Bone marrow (tissue), 2 donors: ENCODE measurements at places on chromosomes 5 and 9.

- no peak for DNase-seq
Measured at GRCh38 chr5:147863454-147864158, 14.9 kb upstream of the SCGB3A2 start.

- peak; percentile 57 for DNase-seq
Measured at GRCh38 chr5:139651853-139652787, 4.0 kb downstream of the CXXC5 start.

GRCh38 chr5:130601-131131 is 38.7 kb downstream of the PLEKHG4B start:
- DNase-seq: no peak

DNA sequence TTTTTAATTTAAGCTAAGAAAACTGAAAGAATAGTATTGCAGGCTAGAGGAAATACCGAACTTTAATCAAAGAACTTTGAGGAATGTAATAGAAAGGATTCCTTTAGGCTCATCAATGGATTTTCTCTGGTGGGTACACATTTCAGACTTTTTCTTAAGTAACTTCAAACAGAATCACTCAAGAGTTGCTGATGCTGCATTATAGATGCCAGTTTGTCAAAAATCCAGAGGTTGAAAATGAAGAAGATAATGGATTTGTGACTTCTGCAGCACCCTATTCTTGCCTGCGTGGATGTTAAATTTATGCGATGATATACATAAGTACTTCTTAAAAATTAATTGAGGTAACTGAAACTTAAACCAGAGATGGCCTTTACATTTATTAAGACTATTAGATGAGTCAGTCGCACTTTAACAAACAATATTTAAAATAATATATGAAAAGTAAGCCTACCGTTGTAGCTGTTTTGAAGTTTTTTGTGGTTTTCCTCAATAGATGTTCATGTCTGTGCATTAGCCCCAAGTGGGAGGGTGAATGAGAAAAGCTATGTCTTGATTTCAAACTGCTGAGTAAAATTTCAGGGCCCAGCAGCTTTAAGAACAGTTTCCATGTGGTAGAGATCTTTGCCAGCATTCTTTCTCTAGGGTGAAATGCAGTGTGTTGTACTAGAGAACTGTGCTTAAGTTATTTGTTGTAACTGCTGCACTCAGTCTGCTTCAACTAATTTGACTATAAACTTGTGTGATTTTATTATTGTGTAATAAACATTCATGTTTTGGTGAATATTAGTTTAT is at the start of gene OGN:
OGN (minus strand) TSS at position 537 of the 795 bp plus-strand sequence. CDS start 1,171 bp downstream, outside the sequence.
- DNase-seq: no peak

- DNase-seq: no peak
Measured at GRCh38 chr5:37858250-37858649, 18.4 kb upstream of the GDNF start.

- DNase-seq: no peak
Measured at GRCh38 chr9:107739601-107740082, 250.1 kb upstream of the KLF4 start.

GRCh38 chr5:39482098-39482497 is 57.3 kb upstream of the DAB2 start:
- no peak for DNase-seq

GRCh38 chr5:149229298-149229937 is 42.2 kb upstream of the AFAP1L1 start:
- DNase-seq: no peak

GRCh38 chr5:35838370-35839042 is 18.2 kb upstream of the IL7R start:
- no peak for DNase-seq

DNA sequence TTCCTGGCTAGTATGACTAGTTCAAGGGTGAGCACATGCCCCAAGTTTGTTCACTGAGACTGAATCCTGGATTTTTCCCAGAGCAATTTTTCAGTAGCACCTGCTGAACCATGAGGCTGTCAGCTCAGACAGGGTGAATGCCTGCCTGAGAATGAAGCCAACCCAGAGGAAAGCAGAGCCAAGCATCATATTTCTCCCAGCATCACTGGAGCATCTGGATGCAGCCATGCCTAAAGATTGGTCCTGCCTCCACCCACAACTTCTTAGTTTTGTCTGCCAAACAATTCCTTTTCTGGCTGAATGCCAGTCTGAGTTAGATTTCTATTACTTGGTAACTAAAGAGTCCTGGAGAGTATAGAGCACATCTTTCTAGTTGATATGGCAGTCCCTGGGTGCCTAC is 343.6 kb downstream of the CSNK1G3 start:
- no peak for DNase-seq

GRCh38 chr9:5445886-5446285 is 4.5 kb upstream of the CD274 start:
- no peak for DNase-seq

DNA sequence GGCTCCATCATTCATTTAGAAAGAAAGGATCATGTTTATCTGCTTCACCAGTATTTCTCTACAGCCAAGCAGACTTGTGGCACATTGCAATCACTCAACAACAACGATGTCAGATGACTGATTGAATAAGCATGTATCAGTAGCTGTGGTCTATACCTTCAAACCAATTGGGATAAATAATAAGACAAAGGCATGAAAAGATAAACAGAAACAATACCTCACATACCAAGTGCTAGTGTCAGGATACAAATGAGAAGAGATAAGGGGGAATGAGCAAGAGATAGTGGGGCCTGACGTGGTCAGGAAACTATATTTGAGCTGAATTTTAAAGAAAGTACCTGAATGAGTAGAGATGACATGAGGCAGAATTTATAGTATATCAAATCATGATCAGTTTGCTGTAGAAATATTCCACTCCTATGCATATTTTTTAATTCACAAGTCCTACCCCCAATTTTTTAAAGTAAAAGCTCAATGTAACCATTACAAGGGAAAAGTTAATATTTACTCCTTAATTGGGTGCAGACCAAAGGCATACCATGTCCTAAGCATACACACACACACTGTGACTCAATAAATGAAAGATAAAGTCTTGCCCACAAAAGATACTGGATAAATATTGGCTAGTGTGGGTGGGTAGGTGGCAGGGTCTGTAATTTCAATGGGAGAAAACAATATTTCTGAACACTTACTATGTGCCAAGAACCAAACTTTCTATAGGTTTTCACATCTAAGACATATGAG is 284.5 kb downstream of the SPOCK1 start:
- no peak for DNase-seq

DNA sequence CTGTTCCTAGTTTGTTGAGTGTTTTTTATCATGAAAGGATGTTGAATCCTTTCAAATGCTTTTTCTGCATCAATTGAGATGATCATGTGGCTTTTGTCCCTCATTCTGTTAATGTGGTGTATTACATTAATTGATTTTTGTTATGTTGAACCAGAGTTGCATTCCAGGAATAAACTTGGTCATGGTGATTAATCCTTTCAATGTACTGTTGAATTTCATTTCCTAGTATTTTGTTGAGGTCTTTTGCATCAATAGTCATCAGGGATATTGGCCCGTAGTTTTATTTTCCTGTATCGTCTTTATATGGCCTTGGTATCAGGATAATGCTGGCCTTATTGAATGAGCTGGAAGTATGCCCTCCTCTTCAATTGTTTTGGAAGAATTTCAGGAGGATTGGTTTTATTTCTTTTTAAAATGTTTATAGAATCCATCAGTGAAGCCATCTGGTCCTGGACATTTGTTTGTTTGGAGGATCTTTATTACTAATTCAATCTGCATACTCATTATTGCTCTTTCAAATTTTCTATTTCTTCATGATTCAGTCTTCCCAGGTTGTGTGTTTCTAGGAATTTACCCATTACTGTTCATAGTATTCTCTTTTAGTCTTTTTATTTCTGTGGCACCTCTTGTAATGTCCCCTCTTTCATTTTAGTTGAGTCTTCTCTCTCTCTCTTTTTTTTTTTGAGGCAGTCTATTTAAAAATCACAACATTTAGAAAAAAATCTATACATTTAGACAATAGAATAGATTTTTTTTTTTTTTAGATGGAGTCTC is 32.1 kb downstream of the FGD3 start:
- DNase-seq: no peak

DNA sequence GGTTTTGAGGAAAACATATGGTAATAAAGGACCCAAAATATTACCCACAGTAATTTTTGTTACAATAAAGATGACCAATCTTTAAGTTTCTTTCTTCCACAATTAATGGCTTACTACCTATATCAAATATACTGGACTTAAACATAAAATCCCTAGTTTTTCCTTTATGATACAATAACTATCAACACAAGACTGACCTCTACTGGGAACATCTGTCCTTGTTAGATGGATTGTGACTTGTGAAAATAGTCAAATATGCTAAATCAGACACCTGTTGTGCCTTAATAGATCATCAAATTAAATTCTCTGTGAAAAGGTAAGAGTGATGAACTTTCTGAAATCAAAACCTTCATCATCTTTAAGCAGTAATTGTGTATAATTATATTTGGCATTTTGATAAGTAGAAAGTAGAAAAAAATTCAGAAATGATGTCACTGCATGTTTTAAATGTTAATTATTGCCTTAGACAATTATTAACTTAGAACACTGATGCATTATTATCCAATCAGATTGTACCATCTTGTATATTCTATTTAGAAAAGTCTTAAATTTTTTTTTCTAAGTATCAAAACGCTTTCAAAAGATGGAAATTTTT is 113.6 kb downstream of the DEPDC1B start:
- no peak for DNase-seq

- no peak for DNase-seq
Measured at GRCh38 chr5:57696389-57696769, 213.8 kb upstream of the ACTBL2 start.

DNA sequence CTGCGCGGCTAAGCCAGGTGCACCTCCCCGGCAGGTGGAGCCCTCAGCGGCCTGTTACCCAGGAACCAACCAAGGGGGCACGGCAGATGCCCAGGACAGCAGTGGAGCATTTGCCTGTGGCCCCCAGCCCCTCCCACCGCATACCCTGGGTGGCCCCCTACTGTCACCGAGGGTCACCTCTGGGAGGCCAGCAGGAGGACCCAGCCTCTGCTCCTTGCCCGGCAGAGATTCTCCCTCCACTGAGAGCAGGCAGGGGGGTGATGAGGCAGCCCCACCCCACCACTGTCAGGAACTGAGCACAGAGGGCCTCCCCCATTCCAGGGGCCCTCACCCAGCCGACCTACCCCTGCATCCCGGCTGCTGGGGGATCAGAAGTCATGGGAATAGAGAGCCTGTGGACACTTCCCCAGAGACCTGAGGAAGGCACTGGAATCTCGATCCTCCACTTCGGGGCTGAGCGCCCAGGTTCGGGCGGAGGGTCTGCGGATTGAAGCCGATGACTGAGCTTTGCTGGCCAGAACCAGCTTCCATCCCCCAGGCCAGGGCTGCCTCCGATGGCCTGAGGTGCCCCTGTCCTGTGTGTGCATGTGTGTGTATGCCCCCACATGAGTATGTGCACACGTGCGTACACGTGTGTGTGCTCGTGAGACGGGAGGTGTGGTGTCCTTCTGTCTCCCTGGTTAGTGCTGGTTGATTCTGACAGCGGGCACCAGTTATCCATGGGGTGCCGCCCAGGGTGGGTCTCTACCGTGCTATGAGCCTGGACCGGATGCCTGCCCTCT is at the start of gene QRFP:
QRFP (minus strand) TSS at position 580 of the 782 bp plus-strand sequence. CDS start 2,974 bp downstream, outside the sequence.
- DNase-seq: no peak

- no peak for DNase-seq
Measured at GRCh38 chr5:44360919-44361318, 28.3 kb downstream of the FGF10 start.

- DNase-seq: no peak
Measured at GRCh38 chr9:75866273-75866871, 24.1 kb upstream of the PCSK5 start.

- no peak for DNase-seq
Measured at GRCh38 chr9:108083796-108084352, 594.3 kb upstream of the KLF4 start.

DNA sequence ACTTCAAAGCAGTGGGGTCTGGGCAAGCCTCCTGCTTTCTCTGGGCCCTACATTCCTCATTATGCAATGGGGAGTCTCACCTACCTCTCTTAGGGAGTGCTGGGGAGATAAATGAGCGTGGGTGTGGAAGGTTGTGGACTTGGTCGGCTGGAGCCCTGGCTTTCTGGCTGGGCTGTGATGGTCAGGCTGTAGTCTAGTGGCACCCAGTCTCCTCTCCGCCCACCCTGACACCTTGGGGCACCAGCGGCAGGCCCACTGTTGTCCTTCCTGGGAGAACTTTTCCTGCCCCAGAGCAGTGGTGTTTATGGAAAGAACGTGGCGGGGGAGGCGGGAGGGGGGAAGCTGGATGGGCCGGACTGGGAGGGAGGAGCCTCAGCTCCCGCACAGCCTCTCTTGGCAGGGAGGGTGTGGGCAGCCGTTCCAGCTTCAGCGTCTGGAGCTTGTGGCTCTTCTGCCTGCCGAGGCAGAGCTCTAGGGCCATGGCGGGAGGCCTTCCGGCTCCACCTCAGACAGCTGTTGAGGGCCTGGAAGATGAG is 4.1 kb downstream of the PTGS1 start:
- no peak for DNase-seq

GRCh38 chr5:162683284-162683683 is 615.7 kb downstream of the GABRG2 start:
- no peak for DNase-seq

GRCh38 chr5:142386137-142387023 is 61.6 kb upstream of the SPRY4 start:
- DNase-seq: no peak

- no peak for DNase-seq
Measured at GRCh38 chr5:14219800-14220512, 76.8 kb downstream of the TRIO start.

- DNase-seq: no peak
Measured at GRCh38 chr5:19172926-19173470, 815.0 kb downstream of the CDH18 start.

DNA sequence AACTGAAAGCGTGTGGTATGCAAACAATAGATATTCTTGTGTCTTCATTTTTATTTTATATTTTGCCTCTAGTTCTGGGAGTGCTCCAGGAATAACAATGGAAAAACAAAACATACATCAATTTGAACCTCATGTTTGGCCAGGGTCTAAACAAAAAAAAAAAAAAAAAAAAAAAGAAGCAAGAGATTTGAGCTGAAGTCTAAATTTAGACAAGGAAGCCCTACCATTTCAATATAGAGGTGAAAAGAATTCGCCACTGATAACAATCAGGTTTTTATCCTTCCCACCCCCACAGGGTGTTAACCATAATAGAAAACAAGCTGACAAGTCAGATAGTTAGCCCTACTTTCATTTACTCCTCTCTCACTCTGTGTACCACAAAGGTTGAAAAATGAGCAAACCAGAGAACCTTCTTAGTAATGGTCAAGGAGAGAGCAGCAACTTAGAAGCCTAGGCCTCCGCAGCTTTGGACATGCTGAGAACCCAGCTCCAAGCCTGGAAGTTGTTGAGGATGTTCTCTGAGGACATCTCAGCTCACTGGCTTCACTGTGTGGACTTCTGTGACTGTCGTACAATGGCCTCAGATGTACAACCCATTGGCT is 118.2 kb upstream of the HMHB1 start:
- DNase-seq: no peak

DNA sequence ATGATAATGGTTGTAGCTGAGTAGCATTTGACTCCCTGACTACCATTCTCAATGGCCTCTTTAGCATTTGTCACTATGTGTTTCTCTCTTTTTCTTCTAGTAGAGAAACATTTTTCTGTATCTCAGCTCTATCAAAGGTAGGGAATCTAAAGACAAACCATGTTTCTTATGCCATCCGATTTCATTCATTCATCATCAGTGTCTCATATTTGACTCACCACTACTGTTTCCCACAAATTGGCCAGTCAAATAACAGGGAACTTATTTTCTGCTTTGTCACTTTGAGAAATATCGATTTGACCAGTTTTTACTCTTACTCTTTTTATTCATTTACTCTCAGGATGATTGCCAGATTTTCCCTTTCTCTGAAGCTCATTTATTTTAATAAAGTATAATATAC is 282.3 kb downstream of the TMEM167A start:
- no peak for DNase-seq

GRCh38 chr5:132556153-132556762 is 519 bp upstream of the RAD50 start:
- DNase-seq: no peak
